ENCODE measurements at places on chromosomes 16 and 17.

- no peak for DNase-seq
Measured at GRCh38 chr16:12728469-12728868, 75.2 kb downstream of the CPPED1 start.

DNA sequence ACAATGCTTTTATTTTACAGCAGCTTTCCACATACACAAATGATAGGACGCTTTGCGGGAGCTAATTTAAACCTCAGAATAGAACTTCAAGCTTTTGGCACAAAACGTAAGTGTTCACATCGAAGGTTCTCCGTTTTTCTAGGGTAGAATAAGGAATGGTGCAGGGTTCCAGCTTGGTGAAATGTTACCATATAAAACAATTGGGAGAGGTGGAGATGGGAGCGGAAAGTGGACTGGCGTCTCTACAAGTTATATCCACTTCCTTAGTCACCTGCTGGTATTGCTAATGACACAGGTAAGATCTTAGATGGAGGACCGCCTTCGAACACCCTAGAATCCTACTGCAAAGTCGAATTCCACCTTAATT, 1.7 kb upstream of the NXN start:
- DNase-seq, result no peak

GRCh38 chr16:25052151-25052511, 37.0 kb upstream of the ARHGAP17 start:
- no peak for DNase-seq

- no peak for DNase-seq
Measured at GRCh38 chr17:56744721-56745120, 89.0 kb downstream of the C17orf67 start.

All from gastrocnemius medialis (tissue), 4 donors.